ENCODE measurements at places on chromosomes 2 and 18.
A peak's percentile ranks its signal among the peaks of the same experiment; 100 is the strongest.

DNA sequence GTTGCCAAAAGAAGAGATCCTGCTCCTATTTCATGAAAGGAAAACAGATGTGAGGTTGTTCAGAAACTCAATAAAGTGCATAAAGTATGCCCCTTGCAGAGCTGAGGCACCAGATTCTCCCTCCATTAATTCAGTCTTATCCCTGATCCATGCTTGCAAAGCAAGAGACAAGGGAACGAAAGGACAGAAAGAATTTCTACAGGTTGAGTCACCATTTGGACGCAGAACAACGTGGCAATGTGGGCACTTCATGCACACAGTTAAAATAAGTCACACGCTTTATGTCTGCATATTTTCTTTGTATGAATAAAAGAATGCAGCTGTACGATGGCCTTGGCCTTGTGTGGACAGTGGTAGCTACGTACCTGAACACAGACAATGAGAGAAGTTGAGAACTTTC lies 321.7 kb upstream of the REV1 start:
- DNase-seq: peak; percentile 77

DNA sequence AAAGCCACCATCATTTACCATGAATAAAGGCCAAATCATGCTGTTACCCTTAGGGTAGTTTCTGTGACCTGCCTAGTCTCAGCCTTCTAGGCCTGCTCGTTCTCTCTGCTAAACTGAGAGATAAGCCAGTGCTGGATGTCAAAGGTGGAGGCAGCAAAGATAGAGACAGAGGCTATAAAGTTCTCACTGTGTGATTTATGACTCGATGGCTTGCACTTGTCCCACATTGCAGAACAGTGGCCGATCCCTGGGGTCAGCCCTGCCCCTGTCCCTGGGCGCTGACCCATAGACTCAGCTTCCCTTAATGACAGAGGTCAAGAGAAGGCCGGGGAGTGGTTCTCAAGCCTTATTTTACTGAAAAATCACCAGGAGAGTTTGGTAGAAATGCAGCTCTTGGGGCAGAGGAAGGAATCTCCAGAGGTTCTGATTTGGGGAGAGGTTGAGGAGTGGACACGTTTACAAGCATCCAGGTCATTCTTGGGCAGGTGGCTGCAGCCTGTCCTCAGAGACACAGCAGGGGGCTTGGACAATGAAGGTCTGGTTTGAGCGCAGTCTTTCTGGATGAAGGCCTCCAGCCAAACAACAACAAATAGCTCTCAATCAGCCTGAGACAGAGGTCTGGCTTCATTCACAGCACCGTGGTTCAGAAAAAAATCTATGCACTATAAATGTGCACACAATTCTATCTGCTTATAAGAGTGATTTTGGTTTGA lies 143.5 kb downstream of the ACKR3 start:
- no peak for DNase-seq

GRCh38 chr2:146228466-146229058 lies 1616.3 kb upstream of the ACVR2A start:
- DNase-seq: no peak

DNA sequence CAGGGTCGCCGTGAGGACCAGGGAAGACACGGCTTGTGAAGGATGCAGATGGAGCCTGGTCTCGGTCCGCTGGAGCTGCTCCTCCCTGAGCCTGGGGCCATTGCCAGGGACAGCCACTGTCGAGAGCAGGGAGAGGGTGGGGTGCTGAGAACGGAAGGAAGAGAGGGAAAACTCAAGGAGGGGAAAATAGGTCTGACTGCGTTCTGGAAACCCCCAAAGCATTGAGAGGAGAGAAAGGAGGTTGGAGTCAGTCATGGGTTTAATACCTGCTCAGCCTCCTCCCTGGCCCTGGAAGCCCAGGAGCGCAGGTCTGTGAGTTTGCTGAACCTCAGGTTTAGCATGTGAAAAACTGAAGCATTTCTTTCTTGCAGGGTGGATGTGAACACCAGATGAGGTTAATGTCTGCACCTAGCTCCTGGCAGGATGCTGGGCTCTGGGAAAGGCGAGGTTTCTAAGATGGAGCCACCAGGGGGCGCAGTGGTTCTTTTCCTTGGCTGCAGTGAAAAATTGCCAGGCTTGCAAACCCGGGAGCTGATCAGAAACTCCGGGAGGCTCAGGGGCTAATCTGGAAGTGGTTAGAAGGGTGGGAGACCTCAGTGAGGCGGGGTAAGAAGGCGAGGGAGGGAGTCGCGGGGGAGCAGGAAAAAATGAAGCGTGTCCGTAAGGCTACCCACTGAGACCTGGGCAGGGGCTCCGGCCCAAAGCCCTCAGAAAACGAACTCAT lies 33.6 kb upstream of the RNF149 start:
- peak; percentile 56 for DNase-seq

DNA sequence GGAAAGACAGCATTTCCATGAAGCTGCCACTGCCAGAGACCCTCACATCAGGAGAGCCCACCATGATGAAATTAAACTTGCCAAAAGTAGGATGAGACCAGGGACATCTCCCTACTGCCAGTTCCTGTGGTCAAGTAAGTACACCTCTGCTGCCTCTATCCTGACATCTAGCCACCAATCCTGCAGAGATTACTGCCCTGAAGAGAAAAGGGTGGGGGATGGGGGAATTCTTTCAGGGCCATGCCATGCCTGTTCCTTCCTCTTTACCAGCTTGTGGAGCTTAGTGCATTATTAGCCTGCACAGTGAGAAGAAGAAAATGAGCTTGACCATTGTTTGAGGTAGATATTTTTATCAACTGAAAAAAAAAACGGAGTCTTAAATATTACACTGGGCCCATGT lies 397.2 kb upstream of the CDH2 start:
- DNase-seq: no peak

- DNase-seq: no peak
These were observed 288.5 kb downstream of the TNS1 start for GRCh38 chr2:217714287-217714751.

- no peak for DNase-seq
These were observed 105.4 kb upstream of the MAP4K3 start for GRCh38 chr2:39542523-39542922.

DNA sequence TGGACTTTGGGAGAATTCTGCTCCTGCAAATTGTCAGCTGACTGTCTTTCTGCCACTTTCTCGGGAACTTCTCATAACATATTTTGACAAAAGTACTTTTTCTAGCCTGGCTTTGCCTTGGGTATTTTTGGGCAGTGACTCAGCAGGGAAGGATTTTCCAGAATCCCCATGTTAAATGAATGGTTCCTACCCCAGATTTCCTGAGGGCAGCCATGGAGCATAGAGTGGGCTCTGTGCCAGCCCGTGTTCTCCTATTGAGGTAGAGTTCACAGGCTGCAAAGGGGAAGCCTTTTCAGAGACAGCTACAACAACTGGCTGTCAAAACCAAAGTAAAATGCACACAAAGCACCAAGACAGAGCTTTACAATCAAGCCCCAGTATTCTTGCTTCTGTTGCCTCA lies 59.8 kb downstream of the BMP10 start:
- DNase-seq: no peak

DNA sequence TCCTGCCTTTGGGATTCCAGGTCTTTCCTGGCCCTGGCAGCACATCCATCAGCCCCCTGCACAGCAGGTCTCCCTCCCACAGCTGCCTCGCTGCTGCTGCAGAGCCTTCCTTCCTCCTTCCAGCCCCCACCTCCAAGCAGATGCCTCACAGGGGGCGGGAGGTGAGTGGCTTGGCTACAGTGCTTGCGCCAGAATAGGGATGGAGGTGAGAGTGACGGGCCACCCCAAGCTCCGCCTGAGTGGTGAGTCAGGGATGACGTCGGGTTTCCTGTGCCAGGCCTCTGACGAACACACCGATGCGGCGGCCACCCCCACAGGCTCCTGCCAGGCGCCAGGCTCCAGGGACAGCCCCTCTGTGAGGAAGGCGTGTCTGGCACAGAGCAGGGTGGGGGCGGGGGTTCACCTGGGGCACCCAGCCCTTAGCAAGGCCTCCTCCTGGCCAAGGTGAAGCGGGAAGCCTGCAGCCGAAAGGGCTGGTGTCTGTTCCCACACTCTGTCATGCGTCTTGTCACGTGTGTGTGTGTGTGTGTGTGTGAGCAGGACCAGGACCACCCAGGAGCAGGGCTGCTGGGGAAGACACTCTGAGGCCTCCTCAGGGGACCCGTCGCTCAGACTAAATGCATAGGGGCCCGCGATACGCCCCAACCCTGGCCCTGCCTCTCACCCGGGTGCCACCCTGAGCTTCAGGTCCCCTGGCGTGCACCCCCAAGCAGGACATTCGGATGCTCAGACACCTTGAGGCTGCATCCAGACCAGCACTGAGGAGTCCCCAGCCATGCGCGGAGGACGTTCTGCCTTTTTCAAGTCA lies 3.4 kb upstream of the DUSP2 start:
- DNase-seq: peak; percentile 45

GRCh38 chr18:50051288-50051687 lies 143.7 kb downstream of the MYO5B start:
- no peak for DNase-seq

DNA sequence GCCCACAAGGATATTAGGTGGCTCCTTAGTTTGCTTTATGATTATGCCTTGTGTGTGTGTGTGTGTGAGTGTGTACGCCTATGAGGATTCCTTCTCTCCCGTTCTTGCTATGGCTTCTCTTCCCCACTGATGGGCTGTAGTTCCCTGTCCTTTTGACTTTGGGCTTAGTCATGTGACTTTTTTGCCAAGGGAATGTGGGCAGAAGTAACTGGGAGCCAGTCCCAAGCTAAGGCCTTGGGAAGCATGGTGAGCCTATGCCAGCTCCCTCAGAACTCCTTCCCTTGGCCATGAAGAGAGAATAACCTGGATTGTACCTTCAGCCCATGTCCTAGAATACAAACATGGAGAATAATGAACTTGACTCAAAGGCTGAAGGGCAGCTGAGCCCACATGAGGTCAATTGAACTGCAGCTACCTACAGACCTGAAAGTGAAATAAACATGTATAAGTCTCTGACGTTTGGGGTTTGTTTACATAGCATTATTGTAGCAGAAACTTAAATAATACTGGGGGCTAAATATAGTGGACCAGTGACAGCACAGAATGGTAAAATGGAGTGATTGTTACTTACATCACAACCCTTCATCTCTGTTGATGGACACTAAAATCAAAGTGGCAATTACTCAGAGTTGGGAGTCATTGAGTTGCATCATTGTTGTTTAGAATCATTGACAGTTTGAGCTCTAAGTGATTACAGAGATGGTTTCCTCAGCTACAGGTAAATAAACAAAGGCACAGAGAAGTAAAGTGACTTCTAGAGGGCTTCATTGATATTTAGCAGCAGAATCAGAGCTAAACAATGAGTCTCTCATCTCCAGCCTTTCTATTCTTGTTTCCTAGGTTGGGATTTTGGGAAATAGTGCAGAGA lies 15.3 kb upstream of the IL36G start:
- DNase-seq: no peak

DNA sequence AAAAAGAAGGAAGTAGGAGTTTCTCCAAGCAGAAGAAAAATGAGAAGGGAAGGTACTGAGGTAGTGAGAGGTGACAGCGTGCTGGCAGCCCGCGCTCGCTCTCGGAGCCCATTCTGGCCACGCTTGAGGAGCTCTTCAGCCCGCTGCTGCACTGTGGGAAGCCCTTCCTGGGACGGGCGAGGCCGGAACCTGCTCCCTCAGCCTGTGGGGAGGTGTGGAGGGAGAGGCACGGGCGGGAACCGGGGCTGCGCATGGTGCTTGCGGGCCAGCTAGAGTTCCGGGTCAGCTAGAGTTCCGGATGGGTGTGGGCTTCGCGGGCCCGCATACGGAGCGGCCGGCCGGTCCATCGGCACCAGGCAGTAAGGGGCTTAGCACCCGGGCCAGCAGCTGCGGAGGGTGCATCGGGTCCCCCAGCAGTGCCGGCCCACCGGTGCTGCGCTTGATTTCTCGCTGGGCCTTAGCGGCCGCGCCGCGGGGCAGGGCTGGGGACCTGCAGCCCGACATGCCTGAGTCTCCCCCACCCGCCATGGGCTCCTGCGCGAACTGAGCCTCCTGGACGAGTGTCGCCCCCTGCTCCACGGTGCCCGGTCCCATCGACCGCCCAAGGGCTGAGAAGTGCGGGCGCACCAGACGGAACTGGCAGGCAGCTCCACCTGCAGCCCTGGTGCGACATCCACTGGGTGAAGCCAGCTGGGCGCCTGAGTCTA lies 11.1 kb upstream of the CYS1 start:
- DNase-seq: no peak

GRCh38 chr2:9738535-9739496 lies 104.5 kb upstream of the TAF1B start:
- DNase-seq: no peak

DNA sequence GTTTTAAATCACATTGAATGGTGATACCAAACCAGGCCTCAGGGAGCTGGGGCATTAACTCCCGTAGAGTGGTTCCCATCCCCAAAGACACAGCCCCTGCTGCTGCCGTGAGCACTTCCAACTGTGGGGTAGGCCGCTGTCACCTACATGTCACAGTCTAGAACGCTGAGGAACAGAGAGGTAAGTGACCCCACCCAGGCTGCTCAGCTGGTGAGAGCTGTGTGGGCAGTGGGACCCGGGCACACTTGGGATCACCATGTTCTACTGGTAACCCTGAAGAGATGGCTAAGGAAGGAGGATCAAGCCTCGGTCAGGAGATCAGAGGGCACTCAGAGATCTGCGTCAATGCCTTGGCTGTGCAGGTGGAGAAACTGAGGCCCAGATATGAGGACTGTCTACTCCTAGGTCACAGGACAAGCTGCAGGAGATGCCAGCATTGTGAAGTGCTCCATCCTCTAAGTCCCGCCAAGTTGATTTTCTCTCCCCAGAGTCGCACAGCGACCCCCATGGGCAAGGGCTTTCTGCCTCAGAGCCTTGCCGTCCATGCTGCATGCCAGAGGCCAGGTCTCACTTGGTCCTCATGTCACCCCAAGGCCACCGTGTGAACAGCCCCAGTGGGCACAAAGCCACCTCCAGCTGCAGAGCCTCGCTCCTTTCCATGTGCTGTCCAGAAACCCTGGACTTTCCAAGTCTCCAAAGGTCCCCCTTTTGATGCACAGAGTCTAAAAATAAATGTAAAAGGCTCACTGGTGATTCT lies 144.2 kb upstream of the OTOS start:
- no peak for DNase-seq

GRCh38 chr2:70475266-70475665 lies 78.4 kb downstream of the TGFA start:
- DNase-seq: no peak

DNA sequence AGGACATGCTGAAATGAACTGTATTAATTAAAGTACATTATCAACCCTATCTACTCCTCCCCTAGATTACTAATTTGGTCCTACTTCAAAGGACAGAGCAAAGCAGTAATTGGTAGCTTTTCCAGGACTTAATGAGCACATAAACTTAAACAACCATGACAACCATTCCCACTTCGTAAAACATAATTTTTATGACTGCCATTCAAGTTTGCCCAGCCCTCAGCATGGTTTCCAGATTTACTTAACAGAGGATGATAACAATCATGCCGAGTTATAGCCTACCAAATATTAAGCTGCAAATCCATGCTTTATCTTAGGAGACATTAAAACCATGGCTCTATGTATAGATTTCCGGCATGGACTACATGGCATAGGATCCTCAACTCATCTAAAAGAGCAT lies 401.1 kb upstream of the CHAC2 start:
- no peak for DNase-seq

GRCh38 chr18:31098878-31099277 lies 3.3 kb downstream of the DSC2 start:
- DNase-seq: no peak

GRCh38 chr2:11179196-11179595 lies 23.9 kb downstream of the SLC66A3 start:
- no peak for DNase-seq

All from RCC 7860 (cell line).